Eye (tissue), 1 donor: ENCODE measurements at places on chromosomes 12 and 14.
A peak's percentile ranks its signal among the peaks of the same experiment; 100 is the strongest.

DNA sequence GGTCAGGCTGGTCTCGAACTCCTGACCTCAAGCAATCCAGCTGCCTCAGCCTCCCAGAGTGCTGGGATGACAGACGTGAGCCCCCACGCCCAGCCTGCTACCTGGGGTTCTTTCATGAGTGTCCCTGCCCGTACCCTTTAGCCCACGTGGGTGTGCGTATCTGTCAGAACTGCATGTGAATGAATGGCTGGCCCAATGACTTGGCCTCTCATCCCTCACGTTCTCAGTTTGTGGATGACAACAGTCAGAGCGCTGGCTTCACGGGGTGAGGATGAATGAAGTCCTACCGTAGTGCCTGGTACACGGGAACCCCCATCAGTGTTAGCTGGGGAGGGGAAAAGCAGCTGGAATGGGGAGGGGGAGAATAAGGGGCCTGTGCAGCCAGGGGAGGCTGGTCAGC, 16.1 kb upstream of the ZDHHC22 start:
- DNase-seq = peak; percentile 58

DNA sequence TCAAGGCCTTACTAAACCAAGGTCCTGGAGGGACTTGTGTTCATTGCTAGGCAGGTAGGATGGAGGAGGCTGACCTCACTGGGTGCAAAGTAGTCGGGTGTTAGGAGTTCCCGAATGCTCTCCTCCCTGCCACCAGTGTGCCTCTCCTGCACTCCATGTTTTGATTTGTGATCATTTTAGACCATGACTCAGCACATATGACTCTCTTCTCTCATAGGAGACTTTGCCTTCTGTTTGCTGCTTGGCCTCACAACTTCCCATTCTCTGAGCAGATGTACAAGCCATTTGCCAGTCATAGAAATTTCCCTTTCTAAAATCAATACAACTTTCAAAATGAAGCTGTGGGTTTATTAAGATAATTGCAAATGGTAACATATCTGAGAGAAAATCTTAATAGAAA, 46.6 kb upstream of the LRIG3 start:
- no peak for DNase-seq

GRCh38 chr12:25051171-25051570, 102.3 kb upstream of the BCAT1 start:
- DNase-seq = no peak

DNA sequence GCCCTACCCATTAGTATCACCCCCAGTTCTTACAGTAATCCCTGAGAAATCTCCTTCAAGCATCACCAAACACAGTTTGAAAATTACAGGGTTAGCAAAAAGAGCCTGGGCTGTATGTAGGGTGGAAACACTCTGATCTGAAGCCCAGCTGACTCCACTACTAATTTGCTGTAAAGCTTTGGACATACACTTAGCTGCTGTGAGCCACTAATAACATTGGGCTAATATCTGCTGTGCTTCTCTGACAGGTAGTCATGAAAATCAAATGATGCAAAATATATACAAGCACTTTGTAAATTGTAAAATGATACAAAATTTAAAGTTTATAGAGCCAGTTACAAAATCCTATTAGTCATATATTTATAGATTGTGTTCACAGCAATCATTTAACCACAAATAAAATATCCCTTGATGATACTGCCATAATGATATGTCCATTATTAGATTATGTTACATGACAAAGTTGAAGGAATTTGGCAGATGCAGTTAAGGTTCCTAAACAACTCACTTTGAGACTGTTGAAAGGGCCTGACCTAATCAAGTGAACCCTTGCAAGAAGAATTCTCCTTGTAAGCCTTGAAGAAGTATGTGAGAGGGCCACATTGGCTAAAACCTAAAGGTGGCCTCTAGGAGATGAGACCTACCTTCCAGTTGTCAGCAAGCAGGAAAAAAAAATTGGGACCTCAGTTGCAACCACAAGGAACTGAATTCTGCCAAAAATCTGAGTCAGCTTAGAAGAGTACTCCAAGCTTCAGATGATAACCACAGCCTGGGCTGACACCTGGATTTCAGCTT, 19.0 kb downstream of the TWF1 start:
- no peak for DNase-seq

GRCh38 chr12:123097561-123098084, 53.3 kb downstream of the PITPNM2 start:
- DNase-seq = peak; percentile 80

- no peak for DNase-seq
These were observed 114.5 kb downstream of the SRGAP1 start for GRCh38 chr12:63958876-63959580.

DNA sequence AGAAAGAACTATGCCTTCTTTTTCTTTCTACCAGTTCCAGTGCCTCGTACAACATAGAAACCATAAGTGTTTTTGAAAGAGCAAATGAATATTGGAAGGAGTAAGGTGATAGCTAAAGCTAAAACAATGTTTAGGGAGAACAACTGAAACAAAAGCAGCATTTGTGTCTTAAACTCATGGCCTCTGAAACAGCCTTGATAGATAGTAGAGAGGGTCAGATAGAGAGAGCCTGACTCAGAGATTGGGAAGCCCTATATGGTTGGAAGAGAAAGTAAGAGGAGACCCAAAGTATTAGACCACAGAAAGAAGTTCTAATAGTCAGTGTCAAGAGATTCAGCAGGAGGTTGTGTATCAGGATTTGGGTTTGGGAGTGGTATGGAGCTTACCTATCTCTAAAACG, 79.6 kb upstream of the IFNG-AS1 start:
- no peak for DNase-seq

- no peak for DNase-seq
These were observed 71.6 kb downstream of the SCAF11 start for GRCh38 chr12:45918818-45919217.

- DNase-seq = no peak
These were observed 40.0 kb downstream of the OSBPL8 start for GRCh38 chr12:76519538-76519937.
